AG04450 (cell line): ENCODE measurements at places on chromosomes 3 and 15.

DNA sequence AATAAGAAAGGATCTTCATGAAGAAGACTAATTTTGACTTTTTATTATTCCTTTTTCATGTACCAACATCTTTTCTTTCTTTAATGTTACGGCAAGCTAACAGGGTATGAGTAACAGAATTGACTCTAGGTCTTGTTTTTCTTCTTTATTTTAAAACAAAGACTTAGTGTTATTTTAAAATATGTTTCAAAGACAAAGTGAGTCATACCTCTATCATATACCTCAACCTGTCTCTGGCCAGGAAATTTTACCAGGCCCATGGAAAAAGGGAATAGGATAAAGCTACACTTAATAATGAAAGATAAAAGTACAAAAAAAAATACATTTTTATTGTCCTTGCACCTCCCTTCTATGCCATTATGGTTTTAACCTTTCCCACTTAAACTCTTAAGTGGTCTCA is 57.4 kb downstream of the ZNF148 start:
- DNase-seq, result no peak

DNA sequence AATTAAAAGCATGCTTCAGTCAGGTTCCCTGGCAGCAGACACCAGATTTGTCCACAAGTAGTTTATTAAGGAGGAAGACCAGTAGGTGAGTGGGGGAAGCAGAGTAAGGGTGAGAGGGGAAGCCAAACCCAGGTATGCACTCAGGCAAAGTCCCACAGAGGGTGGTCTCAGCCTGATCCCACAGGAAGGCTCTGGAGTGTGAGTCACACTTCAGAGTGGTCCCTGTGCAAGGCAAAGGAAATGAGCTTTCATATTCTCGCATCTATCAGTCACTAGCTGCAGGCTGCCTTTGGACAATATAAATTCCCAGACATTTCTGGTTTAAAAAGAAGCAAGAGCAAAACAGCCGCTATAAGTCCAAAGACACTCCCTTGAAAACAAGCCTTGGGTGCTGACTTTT is 78.5 kb downstream of the TRANK1 start:
- no peak for DNase-seq

GRCh38 chr3:170162630-170163029 is 18.9 kb downstream of the PHC3 start:
- DNase-seq, result no peak

DNA sequence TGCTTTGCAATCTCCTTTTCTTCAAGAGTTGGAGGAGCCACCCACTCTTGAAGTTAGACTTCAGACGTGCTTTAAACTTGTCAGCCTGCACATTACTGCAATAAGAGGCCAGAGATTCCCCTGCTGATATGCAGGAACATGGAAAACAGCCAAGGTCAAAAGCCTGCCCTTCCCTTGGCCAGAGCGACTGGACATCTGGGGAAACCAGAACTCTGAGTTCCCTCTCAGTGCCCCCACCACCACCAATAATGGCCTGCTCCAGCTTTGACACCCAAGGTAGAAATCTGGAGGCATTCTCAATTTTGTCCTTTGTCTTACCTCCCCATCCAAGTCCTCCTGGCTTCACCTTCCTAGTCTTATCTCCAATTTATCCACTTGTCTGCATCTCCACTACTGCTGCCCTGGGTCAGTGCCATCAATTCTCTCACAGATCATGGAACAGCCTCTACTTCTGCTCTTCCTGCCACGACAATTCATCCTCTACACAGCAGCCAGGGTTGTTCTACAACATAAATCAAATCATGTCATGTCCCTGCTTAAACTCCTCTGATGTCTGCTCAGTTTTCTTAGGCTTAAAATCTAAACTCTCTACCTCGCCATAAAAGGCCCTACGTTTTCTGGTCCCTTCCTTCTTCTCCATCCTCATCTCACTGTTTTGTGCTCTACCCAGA is 191.6 kb upstream of the WNT5A start:
- no peak for DNase-seq
